ENCODE measurements at places on chromosomes 6 and 20.
A peak's percentile ranks its signal among the peaks of the same experiment; 100 is the strongest.

DNA sequence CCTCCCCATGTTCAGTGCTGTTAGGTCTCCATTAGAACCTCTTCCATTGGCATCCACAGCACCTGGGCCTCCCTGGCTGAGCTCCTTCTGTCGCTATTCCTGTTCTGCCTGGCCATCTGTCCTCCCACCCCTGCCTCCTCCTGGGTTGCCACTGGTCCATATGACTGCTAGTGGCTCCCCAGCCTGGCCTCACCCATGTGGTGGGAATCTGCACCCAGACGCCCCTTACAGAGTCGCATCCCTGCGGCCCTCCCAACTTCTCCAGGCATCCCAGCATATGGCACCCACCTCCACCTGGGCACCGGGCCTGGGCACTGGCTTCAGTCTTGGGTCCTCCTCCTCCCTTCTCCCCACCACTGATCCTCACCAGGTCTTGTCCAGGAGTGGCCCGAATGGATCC, 7.7 kb downstream of the CDC25B start:
- DNase-seq, result no peak

GRCh38 chr6:22091424-22091948, 205.3 kb downstream of the PRL start:
- no peak for DNase-seq

DNA sequence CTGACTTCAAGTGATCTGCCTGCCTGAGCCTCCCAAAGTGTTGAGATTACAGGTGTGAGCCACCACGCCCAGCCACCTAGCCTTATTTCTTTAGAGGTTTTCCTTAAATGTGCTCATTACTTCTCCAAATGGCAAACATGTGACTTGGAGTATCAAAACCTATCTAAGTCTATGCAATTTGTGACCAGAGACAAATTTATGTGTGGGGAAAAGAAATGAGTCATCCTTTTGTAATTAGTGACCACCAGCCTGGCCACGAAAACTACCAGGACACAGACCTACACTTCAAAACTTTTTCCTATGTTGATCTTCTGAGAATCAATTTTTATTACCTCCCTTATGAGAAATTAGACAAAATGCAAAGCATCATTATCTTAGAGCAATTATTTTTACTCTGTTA, 64.6 kb upstream of the OGFRL1 start:
- DNase-seq, result no peak

DNA sequence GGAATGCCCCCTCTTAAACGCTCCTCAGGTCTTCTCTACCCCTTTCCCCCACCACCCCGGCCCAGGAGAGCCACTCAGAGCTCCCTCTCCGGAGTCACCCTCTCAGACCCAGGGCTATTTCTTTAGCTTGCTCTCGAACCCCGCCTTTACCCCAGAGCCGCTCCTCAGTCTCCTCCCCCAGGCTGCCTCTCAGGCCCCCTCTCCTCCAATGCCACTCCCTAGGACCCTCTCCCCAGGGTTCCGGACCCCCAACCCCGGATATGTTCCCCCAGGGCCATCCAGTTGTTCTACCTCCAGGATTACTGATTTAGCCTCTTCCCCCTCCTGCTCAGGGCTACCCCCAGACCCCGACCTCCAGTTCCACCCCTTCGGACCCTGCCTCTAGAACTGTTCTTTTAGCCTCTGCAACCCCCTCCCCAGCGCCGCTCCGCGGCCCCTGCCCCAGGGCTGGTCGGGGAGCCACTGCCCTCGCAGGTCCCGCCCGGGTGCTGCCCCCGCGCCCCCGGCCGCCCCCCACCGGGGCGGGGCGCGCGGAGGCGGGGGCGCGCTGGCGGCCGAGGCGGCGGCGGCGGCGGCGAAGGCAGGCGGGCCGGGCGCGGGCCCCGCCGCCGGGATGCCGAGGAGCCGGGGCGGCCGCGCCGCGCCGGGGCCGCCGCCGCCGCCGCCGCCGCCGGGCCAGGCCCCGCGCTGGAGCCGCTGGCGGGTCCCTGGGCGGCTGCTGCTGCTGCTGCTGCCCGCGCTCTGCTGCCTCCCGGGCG, at the start of gene MMP24:
TSS of gene MMP24 (plus strand) at position 565 of the 758 bp plus-strand sequence. CDS start at position 614, 49 bp downstream.
- no peak for DNase-seq

DNA sequence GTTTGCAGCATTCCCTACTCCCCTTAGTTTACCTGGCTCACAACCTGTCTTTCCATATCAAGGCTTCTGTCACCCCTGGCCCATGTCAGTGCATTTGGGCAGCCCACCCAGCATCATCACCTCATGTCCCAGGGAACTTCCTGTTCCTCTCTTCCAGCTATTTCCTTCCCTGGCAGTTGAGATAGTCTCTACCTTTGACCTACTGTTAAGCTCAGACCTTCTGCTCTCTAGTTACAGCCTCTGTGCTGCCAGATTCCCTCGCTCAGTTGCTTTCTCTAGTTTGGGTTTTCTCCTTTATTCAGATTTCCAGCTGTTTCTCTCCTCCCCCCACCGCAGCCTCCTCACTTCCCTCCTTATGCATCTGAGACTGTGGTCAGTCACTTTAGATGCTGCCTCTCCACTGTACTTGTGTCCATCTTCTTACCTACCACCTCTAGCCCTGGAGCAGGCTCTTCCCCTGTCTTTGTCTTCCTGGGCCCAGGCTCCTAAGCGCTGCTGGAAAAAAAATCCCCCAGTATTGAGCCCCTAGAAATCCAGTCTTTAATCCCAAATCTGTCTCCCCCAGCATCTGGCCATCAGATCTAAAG, 16.3 kb downstream of the PTPN1 start:
- DNase-seq, result no peak

- DNase-seq, result no peak
Observed at GRCh38 chr6:14211562-14211942, 94.0 kb downstream of the CD83 start.

DNA sequence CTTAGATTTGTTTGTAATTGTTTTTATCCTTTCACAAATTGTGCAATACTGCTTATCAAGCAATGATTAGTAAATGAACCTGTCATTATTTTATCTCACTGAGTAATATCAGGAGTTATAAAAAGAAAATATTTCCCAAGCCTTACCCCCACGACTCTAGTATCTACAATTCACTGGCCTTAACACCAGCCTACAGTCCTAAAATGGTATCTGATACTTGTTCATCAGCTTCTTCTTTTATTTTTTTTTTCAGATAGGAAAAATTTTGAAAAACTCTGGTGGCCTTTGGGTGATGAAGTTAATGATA, 160.8 kb upstream of the FOXA2 start:
- DNase-seq, result no peak

DNA sequence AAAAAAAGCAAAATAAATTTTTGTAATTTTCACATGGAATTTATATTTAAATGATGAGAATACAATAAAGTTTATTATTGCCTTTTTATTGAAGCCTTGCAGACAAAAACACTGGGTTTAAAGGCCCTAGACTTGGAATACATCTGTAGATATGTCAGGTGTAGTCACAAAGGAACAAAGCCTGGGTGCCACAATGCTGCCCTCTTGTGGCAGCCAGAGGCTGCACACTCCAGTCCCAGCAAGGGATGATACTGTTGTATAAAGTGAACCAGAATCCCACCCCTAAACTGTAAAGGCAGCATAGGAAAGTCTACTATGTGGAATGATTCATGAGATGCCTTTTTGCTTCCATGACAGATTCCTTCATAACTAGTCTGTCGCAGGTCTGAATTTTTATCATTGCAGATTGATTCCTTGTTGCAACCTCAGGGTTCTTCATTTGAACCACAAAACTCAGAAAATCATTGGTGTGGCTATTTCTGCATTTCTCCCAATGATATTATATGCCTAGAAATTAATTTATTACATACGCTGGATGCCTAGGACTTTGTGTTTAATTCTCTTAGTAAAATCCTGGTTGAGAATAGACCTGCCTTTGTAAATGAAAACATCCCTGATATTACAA, 37.0 kb downstream of the MAK start:
- no peak for DNase-seq

DNA sequence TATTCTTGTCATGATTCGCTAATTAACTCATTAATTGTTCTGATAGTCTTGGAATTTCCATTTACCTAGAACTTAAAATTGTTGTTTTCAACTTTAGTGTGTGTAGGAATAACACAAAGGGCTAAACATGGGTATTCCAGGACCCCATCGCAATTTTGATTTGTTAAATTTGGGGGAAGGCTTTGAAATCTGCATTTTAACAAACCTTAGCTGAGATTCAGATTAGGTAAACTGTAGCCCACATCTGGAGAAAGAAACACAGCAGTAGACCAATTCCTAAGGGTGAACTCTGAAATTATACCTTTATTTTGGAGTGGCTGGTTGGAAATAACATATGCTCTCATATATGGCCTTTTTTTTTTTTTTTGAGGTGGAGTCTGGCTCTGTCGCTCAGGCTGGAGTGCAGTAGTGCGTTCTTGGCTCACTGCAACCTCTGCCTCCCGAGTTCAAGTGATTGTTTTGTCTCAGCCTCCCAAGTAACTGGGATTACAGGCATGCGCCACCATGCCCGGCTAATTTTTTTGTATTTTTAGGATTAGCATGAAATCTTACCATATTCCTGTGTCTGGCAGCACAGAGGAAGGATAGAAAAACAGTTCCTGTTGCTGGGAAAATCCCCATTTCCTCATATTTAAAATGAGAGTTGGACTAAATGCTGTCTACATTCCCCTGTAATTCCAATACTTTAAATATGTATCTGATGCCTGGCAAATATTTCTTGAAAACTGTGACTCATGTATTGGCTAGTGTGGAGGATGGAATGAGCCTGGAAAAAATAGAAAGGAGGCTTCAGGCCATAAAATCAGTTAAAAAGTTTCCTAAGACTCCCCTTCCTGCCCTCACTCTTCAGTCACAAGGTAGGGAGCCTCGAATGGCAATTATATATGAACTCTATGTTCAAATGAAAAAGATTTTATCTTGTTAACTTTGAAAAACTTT, 96.7 kb upstream of the FAM184A start:
- DNase-seq, result no peak

DNA sequence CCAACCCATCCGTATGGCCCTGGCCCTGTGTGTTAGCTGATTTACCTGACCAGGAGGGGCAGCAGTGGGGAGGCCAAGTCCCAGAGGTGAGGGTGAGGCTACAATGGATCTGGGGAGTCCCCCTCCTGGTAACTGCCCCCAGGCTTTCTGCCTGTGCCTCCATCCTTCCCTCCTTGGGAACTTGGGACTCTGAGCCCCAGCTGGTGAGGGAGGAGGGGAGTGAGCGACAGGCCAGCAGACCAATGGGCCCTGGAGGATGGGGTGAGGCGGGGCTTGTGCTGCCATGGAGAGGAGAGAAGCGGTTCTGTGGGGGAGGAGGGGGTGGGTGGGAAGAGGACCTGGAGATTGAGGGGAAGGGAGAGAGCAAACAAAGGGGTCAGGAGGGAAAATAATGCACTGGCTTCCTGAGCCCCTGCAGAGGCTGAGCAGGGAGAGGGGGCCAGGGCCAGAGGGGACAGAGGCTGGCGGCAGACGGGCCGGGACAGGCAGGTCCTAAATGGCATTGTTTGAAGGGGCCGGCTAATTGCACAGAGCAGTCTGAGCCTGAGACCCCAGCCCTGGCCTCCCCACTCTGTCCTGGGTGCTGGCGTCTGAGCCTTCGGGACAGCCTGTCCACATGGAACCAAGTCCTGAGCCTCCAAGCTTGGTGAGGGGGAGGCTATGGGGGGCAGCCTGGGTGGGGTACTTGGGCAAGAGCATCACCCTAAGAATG, 17.5 kb downstream of the DNMT3B start:
- no peak for DNase-seq

GRCh38 chr20:23143986-23144690, 58.0 kb upstream of the CD93 start:
- DNase-seq, result peak; percentile 55

GRCh38 chr6:127971945-127972391, 71.1 kb upstream of the THEMIS start:
- DNase-seq, result no peak

DNA sequence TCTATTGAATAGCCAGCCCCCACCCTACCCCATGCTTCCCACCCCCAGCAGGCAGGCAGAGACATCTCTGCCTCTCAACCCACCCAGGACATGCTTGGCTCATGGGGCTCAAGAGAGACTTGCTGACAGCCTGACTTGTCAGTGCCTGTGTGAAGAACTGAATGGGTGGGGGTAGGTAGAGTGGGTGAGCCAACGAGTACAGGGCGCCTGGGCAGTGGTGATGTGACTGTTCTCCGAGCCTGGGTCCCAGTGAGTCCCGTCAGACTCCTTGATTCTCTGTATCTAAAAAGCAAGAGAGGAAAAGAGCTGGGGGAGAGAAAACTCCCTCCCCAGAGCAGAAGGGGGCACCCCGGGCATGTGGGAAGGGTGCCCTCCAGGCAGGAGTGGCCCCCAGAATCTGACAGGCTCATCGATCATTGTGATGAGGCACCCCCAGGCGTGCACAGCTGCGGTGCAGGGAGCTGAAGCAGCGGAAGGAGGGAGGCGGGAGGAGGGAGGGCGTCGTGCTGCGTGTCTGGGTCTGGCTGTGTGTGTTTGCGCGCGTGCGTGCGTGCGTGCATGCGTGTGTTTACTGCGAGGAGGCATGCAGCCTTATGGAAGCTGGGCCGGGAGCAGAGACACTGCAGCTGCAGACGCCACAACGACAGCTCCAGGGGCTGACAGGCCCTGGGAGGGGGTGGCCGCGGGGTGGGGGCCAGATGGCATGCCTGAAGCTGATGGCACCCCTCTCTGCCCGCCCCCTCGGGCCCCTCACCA, 40.2 kb downstream of the FOXP4 start:
- no peak for DNase-seq

- no peak for DNase-seq
Observed at GRCh38 chr6:142542704-142543233, 241.0 kb downstream of the ADGRG6 start.

DNA sequence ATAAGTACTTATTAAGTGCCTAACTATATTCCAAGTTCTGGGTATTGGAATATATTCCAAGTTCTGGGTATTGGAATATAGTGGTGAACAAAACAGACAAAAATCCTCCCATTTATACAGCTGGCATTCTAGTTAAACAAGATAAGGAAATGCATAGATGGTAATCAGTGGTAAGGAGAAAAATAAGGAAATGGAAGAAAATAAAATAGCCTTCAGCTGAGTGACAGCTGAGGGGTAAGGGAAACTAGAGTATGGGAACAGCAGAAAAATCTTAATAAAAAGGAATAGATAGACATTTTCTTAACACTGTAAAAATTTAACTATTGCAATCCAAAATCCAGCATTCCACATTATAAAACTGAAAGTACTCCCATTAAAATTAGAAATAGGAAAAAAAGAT, 17.2 kb upstream of the WFDC10A start:
- DNase-seq, result no peak

DNA sequence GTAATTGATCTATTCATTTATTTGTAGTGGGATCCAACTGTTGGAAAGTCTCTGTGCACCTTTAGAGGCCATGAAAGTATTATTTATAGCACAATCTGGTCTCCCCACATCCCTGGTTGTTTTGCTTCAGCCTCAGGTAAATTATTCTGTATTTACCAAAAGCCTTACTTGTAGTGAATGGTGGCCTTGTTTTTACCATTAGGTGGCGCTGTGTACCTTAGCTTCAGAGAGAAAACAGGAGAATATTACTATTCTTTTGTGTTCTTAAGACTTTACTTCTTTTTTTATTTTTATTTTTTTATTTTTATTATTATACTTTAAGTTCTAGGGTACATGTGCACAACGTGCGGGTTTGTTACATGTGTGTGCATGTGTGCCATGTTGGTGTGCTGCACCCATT, 23.7 kb downstream of the PEX7 start:
- no peak for DNase-seq

GRCh38 chr6:13432526-13433184, 54.7 kb downstream of the GFOD1 start:
- no peak for DNase-seq

GRCh38 chr20:1565461-1565860, 8.0 kb upstream of the SIRPD start:
- no peak for DNase-seq

GRCh38 chr6:12263403-12263802, 26.8 kb upstream of the EDN1 start:
- no peak for DNase-seq
